ENCODE measurements at places on chromosomes 1 and 21.

DNA sequence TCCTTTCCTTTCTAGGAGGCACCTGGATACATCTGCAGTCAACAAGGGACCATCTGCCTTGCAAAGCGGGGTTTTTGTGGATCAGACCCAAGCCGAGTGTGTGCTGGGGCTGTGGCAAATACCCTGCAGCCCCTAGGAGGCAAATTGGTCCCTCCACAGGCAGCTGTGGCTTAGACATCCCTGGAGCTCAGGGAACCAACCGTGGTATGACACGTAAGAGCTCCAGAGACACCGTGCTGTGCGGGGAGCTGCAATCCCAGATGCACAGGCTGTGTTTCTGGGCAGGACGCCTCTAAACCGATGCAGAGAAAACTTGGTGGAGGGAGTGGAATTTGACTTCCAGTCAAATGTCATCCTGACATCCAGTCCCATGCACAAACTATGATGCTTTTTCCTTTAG is 141.5 kb downstream of the KAZN start:
- DNase-seq: no peak

GRCh38 chr1:169590932-169591331 is 4.7 kb upstream of the F5 start:
- DNase-seq: peak; percentile 29

DNA sequence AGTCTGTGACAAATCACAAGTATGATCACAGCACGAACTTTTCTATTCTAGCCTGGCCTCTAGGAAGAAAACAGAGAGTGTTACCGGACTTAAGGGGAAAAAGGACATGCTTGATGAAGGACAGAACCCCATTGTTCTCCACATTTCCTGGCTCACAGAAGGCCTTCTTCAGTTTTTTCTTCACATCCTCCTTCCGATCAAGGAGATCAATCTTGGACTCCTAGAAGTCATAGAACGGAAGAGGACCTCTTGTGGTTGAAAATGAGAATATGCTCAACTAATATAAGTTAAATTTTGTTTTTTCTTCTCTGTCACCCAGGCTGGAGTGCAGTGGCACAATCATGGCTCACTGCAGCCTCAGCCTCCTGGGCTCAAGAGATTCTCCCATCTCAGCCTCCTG is 30.3 kb downstream of the YARS1 start:
- DNase-seq: no peak

DNA sequence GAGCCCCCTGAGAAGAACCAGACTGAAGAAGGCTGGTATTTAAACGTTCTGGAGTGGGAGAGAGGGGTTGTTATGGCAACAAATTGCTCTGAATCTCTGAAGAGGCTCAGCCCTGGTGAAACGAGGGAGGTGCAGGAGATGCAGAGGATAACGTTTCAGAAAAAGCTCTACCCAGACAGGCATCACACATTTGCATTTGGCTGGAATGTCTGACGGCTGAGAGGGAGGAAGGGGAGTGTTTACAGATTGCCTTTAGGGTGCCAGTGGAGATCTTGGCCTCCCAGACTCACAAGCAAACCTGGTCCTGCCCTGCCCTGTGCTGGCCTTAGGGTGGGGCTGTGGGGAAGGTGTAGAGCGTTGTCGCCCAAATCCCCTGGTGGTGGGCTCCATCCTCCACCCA is 169.0 kb upstream of the AJAP1 start:
- DNase-seq: no peak

GRCh38 chr21:31156169-31156568 is 117.9 kb upstream of the KRTAP19-8 start:
- DNase-seq: no peak
